Stimulated activated CD4-positive, alpha-beta T cell treated with anti-CD3 and anti-CD28 coated beads, Interleukin-1b, Interleukin-23, amount 100 ng/mL, for 24 hours (primary cell): ENCODE measurements at places on chromosomes 7 and 10.

GRCh38 chr7:24731313-24731712, 26.0 kb downstream of the GSDME start:
- no peak for DNase-seq

DNA sequence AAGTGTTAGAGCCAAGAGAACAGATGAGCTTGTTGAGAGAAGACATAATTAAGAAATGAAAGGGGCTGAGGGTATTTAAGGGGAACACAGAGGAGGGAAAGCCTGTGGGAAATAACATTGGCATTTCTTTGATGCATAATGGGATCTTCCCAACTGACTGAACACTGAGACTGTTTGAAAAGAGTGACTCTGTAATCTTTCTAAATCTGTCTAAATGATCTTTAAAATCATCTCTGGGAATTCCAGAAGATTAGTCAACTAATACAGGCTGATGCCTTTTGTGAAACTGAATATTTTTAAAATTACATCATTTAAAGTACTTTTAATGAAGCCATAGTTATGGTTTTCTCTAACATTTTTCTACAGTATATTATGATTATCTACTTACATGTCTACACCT, 17.4 kb upstream of the SLC35G1 start:
- DNase-seq: no peak

GRCh38 chr10:48231178-48231577, 43.3 kb downstream of the FRMPD2 start:
- DNase-seq: no peak

- no peak for DNase-seq
Measured at GRCh38 chr10:93236393-93237040, 162.8 kb downstream of the CYP26A1 start.

GRCh38 chr7:37027557-37028341, 303.5 kb upstream of the AOAH start:
- DNase-seq: no peak

- no peak for DNase-seq
Measured at GRCh38 chr10:35633006-35633980, 8.8 kb downstream of the FZD8 start.

GRCh38 chr10:99854860-99855259, 72.4 kb downstream of the ABCC2 start:
- no peak for DNase-seq

DNA sequence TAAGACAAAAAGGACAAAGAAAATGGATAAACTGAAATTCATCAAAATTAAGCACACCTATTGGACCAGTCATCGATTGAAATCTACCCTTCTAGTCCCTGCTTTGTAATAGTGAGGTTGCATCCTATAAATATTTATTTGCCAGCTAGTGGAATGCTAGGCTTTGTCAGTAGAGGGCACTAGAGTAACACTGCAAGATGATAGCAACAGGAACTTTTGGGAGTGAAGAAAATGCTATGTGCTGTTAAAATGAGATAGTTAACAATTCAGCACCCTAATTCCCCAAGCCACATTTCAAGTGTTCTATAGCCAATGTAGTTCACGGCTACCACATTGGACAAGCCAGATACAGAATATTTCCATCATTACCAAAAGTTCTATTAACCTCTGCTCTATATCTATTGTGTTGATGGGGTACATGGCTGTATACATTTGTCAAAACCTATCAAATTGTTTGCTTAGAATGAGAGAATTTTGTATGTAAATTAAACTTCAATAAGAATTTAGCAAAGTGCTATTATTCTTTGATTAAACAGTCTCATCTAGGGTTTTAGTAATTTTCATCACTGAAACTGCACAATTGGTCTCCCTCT, 69.8 kb downstream of the LSMEM1 start:
- peak; percentile 3 for DNase-seq

- no peak for DNase-seq
Measured at GRCh38 chr10:87642988-87643387, 16.7 kb upstream of the PAPSS2 start.
